Right ventricle myocardium inferior (tissue), 1 donor: ENCODE measurements at places on chromosomes 5 and 9.

DNA sequence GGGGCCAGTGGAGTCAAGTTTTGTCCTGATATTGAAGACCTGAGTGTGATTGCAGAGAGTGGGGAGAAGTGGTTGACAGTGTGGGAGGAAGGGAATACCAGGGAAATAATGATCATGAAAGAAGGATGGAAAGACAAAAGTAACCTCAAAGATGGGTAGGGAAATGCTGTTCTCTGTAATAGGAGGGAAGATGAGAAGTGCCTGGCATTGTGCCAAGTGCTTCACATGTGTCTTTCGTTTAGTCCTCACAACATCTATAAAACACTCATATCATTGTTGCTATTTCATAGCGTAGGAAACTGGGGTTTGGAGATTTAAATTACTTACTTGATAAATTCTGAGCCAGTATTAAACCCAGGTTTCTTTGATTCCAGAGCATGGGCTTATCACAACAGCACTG, 472.3 kb downstream of the LRRC70 start:
- DNase-seq, result no peak

GRCh38 chr9:96519787-96520186, 69.8 kb downstream of the HABP4 start:
- no peak for DNase-seq

- DNase-seq, result peak; percentile 34
These were observed 56.9 kb downstream of the AHRR start for GRCh38 chr5:378301-378891.

GRCh38 chr9:108300306-108301287, 555.2 kb downstream of the ACTL7B start:
- no peak for DNase-seq
